ENCODE measurements at places on chromosomes 12 and 14.

GRCh38 chr14:78501909-78502308, 331.7 kb downstream of the NRXN3 start:
- DNase-seq = no peak

GRCh38 chr12:5996459-5996858, 51.4 kb upstream of the ANO2 start:
- DNase-seq = no peak

DNA sequence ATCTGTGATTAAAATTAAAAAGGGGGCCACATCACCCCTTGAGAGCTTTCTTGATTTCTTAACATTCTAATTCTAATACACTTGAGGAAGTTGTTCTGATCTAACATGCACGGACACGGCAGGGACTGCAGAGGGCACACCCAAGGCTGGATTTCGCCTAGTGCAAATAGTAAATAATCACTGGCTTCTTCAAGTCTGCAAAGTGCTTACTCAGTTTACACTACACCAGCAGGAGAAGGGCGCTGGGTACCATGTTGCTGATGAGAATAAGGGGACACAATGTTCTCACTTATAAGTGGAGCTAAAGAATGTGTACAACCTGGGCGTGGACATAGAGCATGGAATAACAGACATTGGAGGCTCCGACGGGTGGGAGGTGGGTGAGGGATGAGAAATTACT, 34.2 kb downstream of the TBX5 start:
- no peak for DNase-seq

- DNase-seq = no peak
Measured at GRCh38 chr14:19828314-19828713, 24.7 kb downstream of the OR4N2 start.

All from activated CD8-positive, alpha-beta memory T cell treated with anti-CD3 and anti-CD28 coated beads for 48 hours (primary cell).